ENCODE measurements at places on chromosomes 5 and 9.

DNA sequence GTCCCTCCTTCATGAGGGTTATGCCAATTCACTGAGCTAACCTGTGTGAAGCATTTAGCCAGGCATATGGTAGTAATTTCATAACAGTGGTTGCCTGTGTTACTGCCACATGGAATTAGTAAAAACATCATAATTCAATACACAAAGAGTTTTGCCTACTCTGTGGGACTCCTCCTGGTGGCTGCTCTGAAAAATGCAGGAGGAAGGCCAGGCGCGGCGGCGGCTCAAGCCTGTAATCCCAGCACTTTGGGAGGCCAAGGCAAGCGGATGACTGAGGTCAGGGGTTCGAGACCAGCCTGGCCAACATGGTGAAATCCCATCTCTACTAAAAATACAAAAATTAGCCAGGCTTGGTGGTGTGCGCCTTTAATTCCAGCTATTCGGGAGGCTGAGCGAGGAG lies 547.3 kb downstream of the CDK5RAP2 start:
- DNase-seq, result no peak

DNA sequence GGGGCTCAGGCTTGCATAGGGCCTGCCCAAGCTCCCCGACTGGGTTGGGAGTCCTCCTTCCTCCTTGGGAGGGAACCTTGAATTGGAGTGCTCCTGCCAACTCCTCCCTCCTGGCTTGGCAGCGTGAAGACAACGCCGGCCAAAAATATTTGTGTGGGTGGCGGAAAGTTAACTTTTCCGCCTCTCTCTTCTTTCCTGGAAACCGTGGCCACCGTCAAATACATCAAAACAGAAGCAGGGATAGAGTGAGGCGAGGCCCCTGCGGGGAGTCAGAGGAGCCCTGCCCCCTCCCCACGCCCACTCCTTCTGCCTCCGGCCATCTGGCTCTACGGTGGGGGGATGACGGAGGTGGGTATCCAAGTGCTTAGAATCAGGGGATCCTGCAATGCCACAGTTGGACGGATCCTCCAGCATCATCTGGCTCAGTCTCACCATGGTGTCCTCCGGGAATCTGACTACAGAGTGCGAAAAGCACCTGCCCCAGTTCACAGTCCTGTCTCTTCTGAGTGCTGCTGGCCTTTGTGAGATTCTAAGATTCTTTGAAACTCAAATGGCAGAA lies 25.2 kb upstream of the SYNPO start:
- DNase-seq, result no peak

- no peak for DNase-seq
These were observed 145.2 kb downstream of the MAST4 start for GRCh38 chr5:66741394-66741793.

DNA sequence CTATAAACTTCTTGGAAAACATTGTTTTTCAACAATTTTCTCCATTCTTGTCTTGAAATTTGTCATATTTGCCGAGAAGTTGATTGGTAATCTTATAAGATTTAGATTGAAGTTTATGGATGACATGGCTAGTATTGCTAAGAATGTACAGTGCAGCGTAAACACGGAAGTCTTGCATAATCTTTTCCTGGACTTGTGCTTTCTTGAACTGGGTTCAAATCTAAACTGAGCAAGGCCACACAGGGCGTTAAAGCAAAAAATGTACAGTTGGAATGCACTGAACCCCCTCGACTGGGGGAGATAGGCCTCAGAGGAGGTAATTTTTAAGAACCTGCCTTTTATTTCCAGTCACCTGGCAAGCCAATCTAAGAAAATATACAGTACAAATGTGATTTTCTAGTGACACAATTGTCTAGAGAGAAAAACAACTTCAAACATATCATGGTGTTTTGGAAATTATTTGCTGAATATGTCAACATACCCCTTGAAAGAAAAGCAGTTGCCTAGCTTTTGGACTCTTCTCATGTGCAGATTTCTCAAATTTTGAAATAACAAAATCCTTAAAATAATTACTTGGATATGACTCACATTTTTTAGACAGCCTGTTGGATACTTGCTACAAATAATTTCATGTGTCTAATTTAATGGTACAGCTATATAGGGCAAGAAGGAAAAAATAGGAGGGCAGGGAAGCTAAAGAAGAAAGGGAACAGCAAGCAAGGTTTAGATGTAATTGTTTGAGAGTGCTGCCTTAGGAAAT lies 18.5 kb upstream of the GAS1 start:
- DNase-seq, result no peak

- DNase-seq, result no peak
These were observed 76.0 kb upstream of the CD180 start for GRCh38 chr5:67272453-67273130.

GRCh38 chr5:53397141-53397757 lies 83.2 kb upstream of the FST start:
- DNase-seq, result no peak

- no peak for DNase-seq
These were observed 24.6 kb downstream of the TLE1 start for GRCh38 chr9:81664638-81665222.

- no peak for DNase-seq
These were observed 75.0 kb upstream of the TRIO start for GRCh38 chr5:14068136-14068535.

DNA sequence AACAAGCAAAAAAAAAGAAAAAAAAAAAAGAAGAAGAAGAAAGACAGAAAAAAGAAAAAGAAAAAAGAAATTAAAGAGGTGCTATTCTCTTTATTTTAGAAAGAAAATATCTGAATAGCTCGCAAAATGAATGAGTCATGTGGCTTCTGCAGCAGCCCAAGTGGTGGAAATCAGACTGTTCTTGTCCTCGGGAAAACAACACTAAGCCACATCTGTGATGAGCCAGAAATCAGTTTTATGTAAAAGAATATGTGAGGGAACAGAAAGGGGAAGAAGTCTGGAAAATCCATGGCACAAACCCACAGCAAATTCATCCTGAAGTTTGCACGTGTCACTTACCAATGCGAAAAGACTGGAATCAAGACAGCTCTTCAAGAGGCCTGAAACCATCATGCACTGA lies 118.7 kb upstream of the GAS1 start:
- no peak for DNase-seq

DNA sequence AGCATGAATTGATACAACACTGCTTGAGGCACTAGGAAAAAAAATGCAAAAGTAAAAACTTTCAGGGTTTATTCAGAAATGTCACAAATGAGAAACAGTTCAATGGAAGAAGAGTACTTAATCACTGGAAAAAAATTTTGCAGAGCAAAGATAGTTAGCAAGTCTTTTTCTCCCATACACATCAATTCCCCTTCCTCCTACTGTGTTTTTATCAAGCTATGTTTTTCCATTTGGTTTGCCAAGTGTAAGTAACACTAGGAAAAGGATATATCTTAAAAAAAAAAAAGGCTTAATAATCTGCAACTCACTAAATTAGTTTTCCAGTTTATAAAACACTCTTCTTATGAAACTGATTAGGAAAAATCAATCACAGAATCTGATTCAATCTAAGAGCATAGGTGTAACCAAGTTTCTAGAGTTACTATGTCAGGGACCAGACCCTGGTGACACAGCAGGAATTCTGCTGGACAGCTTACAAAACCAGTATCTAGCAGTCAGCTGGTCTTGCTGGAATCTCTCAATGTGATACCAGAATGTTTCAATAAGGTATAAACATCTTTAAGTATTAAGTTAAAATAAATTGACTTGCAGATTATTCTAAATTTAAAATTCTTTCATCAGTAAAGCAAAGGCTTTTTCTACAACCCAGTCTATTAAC lies 34.7 kb downstream of the RNF145 start:
- DNase-seq, result no peak

- peak; percentile 88 for DNase-seq
These were observed at the start of gene STK10 for GRCh38 chr5:172188033-172188892. Gene STK10 (minus strand): TSS chr5:172188224. CDS start chr5:172188042, 182 bp downstream.

DNA sequence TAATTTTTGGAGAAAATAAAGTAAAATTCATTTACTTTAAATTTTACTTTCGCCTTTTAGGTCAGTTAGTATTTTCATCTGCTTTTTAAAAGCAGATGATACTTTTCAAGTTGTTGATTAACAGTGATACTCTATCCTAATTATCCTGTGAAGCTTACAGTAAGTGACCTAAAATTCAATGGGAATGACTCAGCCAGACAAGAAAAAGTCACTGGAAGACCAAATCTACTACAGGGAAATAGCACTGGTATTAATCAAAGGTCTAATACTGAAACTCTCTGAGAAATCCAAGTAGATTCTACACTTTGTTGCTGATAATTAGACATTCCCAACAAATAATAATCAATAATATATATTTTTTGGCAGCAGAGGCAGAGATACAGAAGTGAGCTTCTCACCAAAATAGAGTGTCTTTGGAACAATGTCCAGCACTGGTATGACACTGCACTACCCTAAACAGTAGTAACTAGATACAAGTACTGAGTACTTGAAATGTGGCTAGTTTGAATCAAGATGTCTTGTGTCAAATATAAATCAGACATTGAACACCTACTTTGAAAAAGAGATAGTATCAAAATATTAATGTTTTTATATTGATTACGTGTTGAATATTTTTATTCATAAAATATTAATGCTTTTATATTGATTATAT lies 22.8 kb upstream of the ELL2 start:
- DNase-seq, result no peak

- DNase-seq, result peak; percentile 63
These were observed 15.8 kb upstream of the LCP2 start for GRCh38 chr5:170313344-170313743.

GRCh38 chr5:10265245-10266109 lies 15.4 kb downstream of the CCT5 start:
- DNase-seq, result no peak

Measured in activated CD4-positive, alpha-beta T cell treated with anti-CD3 and anti-CD28 coated beads for 4 hours (primary cell).